ENCODE measurements at places on chromosomes 1 and 21.

DNA sequence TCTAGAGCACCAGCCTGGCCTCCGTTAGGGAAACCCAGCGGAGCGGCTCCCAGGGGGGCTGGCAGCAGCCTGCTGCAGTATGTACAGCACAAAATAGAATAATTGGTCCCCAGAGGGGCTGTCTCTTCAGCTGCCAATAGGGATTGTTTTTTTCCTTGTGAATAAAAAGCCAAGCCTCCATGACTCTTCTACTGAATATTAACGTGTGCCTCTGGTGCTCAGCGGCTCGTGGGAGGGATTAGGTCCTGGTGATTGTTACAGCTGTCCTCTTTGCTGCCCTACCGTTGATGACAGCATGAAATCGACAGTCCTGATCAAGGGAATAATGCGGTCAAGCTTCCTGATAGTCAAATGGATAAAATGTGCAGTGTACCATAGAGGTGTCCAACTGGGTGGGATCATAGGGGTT, 190.7 kb upstream of the RUNX1 start:
- DNase-seq = no peak

DNA sequence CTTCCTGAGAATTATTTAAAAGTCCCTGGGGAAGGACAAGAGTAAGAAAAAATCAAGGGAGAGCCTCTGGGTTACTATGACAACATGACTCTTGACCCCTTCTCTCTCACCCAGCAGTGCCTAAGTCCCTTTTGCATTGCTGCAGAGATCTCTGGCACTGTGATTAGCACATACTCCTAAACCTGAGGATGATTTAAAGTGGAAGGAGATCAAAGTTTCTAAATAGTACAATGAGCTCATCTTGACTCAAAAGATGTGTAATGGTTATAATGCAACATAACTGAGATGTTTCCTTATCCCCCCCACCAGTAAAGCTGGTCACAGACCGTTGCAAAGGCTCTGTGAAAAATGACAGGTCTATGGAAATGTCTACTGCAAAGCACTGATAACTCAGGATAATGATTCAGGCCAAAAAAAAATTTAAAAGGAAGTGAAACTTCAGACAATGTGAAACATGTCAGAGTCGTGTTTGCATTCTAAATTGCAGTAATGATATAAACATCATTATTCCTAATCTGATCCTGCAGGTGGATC, 519.2 kb downstream of the KIF26B start:
- no peak for DNase-seq

GRCh38 chr1:74681449-74681848, 7.9 kb upstream of the ERICH3 start:
- no peak for DNase-seq

DNA sequence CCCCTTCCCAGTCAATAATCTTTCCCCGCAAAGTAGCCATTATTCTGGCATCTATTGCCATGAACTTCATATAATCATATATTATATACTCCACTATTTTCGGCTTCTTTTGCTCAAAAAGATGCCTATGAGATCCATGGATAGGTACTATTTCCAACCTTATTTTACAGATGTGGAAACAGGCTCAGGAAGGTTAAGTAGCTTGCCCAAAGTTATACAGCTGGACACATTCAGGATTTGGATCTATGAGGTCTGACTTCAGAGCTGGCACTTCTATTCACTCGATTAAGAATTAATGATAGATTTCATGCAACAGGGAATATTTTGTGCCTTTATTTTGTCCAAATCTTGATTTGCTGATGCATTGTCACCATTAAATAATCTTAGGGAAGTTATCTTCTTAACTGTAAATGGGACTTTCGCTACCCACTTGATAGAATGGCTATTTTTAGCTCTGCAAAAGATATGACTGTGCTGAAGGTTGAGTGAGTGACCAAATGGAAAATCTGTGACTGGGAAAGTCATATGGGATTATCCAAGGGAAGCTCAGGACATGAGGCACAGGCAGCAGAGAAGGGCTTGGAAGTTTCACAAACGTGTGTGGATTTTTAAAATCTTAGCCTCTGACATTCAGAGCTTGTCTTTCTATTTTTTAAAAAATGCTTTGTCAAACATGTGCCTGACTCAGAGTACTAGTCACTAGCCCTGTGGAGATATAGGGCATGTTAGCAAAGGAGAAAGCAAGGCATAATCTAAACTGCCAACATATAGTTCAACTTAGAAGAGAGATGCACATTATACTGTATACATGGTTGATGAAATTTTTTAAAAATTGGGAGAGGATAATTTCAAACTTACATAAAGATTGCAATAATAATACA, 36.5 kb downstream of the GIPC2 start:
- DNase-seq = no peak

DNA sequence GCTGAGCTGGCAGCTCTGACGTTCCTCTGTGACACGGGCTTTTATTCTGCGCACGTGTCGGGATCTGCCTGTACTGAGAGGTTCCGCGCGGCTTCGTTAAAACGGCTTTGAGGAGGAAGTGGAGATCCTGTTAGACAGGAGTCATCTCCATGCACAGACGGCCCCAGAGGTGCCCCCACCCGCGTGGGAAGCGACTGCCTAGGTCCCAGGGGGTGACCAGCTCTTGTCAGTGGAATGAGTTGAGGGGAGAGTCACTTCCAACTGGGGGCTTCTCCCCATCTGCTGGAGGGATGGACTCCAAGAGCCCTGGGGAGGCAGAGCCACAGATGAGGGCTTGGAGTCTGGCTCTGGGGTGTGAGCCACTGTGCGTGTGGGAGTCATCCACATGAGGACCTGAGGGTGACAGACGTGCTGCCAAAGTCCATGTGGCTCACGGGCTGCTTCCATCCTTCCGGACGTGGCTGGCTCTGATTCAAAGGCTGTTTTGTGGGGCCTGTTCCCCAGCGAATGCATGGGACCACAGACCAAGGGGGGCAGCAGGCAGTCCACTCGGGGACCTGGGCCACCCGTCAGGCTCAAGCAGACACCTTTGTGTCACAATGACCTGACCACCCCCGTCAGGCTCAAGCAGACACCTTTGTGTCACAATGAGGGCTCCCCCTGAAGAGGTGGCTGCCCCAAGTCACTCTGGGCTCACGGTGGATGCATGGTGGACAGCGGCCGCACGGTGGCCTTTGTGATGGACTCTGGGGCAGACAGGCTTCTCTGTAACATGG, 26.8 kb downstream of the PTTG1IP start:
- peak; percentile 27 for DNase-seq

GRCh38 chr1:19468397-19468956, 16.9 kb downstream of the CAPZB start:
- no peak for DNase-seq
